T1000 (cell line): ENCODE measurements at places on chromosomes 16 and 17.

DNA sequence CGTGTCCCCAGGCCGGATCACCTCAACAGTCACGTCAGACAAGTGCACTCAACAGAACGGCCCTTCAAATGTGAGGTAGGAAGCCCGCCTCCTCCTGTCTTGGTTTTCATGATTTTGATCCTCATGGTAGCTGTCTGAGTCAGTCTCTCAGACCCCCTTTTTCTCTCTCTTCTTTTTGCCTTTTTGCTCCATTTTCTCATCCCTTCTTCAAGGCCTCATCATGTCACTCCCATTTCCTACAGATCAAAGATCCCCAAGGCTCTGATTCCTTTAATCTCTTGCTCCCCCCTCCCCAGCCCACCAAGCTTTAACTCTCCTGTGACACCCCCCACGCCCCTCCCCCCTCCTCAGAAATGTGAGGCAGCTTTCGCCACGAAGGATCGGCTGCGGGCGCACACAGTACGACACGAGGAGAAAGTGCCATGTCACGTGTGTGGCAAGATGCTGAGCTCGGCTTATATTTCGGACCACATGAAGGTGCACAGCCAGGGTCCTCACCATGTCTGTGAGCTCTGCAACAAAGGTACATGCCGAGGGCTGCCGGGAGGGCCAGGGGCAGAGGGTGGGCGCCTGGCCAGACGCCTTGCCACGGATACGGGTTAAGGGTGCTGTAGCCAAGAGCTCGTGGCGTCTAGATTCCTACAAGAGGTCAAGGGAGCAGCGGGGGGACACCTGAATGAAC, 2.0 kb downstream of the MAZ start:
- DNase-seq: no peak

- DNase-seq: peak; percentile 82
These were observed at the start of gene COPRS for GRCh38 chr17:31858642-31859486. Gene COPRS, minus strand, starts transcription at chr17:31859244. Its CDS starts 45 bp downstream, at chr17:31859199.

- DNase-seq: no peak
These were observed 1425.1 kb upstream of the CDH8 start for GRCh38 chr16:63461248-63461841.

DNA sequence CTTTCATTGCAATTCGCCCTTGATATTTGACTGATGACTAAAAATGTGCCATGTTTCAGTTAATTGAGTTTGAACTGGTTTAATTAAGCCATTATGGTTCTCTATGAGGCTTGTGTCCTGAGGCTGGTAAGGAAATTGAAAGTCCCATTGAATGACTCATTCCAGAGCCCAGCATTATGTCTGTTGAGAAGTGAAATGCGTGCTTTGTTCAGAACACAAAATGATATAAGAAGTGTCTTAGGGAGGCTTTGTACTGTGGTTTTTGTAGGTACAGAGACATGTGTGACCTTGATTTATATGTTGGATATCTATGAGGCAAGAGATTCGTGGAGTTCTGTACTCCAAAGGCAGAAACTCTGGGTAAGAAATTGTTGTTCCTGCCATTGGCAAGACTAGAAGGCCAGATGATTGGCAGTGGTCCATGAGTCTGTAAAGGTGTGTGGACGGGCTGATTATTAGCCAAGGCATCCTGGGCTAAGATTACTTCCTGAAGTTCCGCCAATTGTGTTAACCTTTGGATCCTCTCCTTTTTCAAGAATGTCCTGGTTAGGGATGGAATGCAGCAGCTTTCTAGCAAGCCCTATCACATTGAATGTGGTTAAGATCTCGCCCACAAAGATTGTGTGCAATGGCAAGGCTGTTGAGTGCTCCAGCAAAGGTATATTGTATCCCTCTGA, 103.7 kb downstream of the NPIPB5 start:
- no peak for DNase-seq

DNA sequence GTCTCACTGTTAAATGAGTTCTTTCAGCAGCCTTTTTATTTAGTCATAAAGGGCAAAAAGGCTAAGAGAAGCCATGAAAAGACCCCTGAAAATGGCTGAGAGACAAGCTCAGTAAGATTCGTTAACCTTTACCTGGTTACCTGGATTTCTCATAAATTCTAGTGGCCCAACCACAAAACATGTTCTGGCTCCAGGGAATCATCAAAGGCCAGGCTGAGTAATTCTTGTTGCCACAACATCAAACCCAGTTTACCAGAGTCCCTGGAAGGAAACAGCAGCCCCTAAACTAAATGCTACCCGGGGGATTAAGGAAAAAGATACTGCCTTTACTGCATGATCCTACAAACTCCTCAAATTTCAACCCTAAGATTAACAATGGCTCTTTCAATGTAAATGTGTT, 15.8 kb downstream of the CYTH1 start:
- no peak for DNase-seq

- DNase-seq: no peak
These were observed 68.2 kb upstream of the IRX6 start for GRCh38 chr16:55255733-55256282.

GRCh38 chr17:12665263-12666210, at the start of gene MYOCD:
Gene MYOCD, plus strand, starts transcription at chr17:12665890. Its CDS starts 299 bp downstream, at chr17:12666189.
- peak; percentile 20 for DNase-seq

DNA sequence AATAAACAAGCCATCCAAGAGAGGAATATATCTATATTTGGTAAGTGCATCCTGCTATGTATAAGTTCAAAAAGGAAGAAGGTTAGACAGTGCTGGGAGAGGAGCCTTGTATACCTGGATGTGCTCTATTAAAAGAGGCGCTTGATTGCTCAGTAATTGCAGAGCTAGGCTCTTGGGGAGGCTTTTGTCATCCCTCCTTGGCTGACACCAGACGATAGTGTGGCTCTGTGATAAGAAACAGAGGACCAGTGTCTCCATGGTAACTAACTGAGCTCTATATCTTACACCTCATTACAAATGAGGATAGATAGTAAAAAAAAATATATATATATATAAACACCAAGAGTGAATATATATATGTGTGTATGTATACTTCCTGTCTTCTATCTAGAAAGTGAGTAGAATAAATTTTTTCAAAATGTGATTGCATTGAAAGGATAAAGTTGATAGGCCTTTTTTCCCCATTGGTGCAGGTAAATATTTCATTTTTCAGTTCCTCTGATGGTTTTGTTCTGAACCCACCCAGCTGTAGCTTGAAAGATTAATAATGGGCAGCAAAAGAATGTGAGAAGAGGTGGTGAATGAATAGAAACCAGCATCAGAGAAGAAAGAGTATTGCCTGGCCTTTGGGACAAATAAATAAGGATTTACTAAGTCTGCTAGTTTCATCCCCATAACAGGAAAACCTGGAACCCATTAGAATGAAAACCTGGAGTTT, 303.7 kb downstream of the ZFHX3 start:
- DNase-seq: no peak

DNA sequence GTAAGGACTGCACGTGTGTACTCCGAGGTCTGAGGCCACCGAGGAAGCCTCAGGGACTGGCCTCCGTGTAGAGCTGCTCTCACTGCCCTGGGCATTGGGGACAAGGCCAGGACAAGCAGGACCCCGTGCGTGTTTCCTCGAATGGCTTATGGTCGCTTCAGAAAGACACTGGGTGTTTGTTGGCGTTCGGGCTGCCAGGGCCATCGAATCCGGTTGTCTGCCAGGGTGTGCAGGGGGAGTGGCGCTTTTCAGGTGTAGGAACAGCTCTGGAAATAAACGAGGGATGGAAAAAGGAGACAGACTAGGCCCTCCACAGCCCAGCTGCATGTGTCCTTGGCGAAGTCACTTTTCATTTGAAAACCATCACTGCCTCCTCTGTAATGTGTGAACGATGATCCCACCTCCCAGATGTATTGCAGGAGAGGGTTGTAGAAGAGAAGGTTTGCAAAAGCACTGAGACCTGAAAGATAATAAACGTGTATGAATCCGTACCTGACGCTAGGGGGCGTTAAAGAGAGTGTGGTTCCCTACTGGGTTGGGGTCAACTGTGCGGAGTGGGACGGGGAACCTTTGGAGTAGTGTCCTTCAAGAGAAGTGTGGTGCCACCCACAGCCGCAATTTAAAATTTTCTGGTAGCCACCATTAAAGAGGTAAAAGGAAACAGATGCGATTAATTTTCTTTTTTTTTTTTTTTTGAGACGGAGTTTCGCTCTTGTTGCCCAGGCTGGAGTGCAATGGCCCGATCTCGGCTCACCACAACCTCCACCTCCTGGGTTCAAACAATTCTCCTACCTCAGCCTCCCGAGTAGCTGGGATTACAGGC, 2.1 kb upstream of the ZSCAN10 start:
- DNase-seq: no peak

- DNase-seq: no peak
These were observed 116.0 kb upstream of the GOT2 start for GRCh38 chr16:58850019-58850677.

DNA sequence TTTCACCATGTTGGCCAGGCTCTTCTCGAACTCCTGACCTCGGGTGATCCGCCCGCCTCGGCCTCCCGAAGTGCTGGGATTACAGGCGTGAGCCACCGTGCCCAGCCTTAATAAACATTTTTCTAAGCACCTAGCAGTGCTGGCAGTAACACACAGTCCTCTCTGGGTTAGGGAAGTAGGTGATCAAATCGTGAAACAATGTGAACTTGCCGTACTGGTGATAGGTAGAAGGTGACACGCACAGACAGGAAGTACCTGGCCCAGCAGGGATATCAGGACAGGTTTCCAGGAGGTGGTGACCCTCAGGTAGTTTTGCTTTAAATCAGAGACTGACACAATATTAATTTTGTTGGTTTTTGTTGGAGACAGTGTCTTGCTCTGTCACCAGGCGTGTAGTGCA, 4.5 kb downstream of the PLD2 start:
- no peak for DNase-seq

DNA sequence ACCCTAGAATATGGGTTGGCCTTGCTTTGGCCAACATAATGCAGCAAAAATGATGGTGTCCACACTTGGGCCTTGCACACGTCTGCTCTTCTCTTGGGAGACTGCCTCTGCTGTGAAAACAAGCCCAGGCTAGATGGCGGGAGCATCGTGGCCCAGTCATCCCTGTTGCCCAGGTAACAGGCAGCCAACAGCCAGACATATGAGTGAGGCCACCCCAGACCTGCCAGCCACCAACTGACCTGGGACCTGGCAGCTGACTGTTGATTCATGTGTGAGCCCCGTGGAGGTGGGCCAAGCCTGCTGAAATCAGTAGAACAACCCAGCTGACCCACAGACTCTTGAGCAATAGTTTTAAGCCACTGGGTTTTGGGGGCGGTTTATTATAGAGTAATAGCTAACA, 39.4 kb upstream of the CDH3 start:
- DNase-seq: no peak

- DNase-seq: no peak
These were observed 290.3 kb downstream of the SOX9 start for GRCh38 chr17:72411124-72411563.

DNA sequence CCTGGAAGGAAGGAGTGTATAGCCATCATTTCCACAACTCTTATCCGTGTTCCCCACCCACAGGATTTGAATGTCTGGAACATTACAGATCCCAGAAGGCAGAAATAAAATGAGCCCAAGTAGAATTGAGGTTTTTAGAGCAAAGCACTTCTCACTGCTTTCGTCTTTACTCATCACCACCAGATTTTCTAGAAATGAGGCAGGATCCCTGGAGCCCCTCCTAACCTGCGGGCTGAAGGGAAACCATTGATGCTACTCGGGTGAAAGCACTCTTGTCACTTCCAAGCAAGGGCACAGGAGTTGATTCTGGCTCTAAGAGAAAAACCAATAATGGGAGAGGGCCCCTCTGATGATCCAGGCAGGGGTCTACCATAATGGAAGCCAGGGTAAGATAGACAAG, 2.8 kb upstream of the ALDOC start:
- DNase-seq: no peak

GRCh38 chr17:69575346-69575761, 160.9 kb downstream of the MAP2K6 start:
- DNase-seq: no peak

- no peak for DNase-seq
These were observed 24.4 kb downstream of the RBL2 start for GRCh38 chr16:53458635-53459034.

- no peak for DNase-seq
These were observed 3.3 kb upstream of the NACA2 start for GRCh38 chr17:61594294-61594825.

DNA sequence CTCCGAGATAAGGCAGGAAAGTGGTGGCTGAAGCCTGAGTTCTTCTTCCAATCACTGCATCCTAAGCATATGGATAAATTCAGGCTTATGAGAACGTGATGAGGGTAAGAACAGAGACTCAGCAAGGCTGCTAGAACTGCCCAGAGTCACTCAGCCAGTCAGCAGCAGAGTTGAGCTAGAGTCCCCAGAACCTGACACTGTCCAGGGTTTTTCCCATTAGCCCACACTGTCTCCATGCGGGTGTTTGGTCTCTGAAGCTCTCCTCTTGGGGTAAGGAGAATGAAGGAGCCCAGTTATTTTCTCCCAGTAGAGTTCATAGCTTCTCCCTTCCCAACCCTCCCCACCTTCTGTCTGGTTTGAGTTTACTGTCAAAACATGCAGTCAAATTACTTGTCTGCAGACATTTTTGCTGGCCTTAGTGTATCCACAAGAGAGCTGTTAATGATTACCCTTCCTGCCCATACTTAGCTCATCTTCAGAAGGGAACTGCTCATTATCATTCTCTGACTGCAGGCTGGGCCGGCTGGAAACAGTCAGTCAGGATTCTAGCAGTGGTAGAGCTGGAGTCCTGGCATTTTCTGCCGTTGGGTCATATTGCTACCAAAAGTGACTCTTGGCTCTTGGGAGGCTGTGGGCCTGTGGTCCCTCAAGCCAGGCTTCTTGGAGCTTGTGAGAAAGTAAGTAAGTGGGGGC, 460.0 kb downstream of the HS3ST3B1 start:
- DNase-seq: no peak

DNA sequence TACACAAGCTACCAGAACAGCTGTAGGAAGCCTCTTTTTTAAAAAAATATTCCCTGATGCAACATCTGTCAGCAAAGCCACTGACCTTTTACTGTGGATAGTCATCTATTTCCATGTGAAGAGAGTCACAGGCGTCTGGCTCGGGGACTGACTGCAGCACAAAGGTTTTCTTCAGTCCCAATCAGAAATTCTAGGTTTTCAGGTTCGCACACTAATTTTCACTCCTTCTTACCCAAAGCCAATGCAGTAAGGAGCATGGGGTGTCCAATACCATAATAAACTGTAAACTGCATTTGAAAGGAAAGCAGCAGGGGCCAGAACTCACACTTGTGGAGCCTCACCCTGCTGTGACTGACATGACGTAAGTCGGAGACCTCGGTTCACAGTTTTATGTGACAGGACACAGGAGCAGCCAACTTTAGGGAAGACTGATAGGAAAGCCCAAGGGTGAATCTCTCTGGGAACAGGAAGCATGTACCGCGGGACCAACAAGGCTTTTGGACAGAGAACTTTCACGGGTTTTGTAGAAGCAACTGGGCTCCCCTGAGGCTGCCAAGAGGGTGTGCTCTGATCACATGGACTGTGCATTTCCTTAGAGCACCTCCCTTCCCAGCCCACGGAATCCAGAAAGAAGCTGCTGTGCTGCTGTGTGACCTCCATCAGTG, 9.1 kb upstream of the TMEM100 start:
- no peak for DNase-seq
